ENCODE measurements at places on chromosomes 7 and 10.
A peak's percentile ranks its signal among the peaks of the same experiment; 100 is the strongest.

DNA sequence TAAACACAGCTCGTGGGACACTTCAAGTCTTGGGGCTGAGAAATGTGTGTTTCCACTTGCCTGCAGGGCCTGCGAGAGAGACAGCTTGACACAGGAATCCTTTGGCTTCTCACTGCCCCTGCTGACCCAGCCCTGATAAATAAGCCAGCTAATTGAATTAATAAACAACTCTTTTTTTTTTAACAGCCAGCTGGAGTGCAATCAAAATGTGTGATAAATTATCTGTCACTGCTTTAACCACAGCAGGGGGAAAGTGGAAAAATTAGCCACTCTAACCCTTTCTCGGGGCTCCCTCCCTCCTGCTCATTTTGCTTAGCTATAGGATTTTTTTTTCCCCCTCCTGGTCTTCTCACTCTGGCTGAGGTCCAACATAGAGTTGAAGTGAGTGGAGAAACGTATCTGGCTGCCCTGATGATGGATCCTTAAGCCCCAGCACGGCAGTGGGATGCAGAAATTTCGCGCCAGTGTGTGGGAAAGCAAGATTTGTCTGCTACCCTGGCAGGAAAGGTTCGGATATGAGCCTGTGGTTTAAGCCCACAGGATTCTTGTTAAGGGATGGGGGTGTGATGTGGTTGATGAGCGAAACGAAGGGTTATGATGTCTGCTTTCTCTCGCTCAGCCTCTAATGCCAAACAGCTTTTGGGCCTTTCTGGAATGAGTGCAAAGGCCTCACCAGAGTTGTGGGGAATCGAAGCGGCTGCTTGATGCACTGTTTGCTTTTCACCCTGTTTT lies 173.8 kb downstream of the TRIL start:
- DNase-seq = no peak

GRCh38 chr10:34768261-34768971 lies 46.7 kb downstream of the PARD3 start:
- no peak for DNase-seq

GRCh38 chr10:124971276-124971675 lies 29.4 kb downstream of the ZRANB1 start:
- DNase-seq = no peak

DNA sequence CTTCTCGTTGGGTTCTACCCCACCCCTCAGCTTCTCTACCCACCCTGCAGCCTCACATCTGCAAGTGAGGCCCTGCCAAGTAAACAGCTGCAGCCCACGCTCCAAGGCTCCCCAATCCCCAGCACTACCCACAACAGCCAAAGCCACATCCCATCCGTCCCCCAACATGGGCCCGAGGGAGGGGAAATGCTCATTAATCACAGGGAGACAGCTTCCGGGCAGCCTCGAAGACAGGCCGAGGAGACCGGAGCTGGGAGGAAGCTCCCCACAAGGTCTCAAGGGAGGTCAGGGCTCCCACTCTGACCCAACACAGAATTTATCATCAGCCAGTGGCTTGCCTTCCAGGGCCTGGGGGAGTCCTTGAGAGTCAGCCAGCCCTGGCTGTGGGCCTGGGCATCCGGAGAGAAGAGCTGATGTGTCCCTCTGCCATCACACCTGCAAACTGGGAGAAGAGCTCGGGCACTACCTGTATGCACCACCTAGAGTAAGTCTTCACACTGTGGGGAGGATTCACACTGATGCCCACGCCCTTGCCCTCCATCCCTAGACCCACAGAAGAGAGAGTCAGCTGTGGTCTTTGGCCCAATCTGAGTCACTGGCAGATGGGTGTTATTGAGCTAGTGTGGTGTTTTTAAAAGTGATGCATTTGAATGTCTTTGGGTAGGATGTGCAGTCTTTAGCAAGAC lies 115.5 kb upstream of the ZMIZ1 start:
- no peak for DNase-seq

DNA sequence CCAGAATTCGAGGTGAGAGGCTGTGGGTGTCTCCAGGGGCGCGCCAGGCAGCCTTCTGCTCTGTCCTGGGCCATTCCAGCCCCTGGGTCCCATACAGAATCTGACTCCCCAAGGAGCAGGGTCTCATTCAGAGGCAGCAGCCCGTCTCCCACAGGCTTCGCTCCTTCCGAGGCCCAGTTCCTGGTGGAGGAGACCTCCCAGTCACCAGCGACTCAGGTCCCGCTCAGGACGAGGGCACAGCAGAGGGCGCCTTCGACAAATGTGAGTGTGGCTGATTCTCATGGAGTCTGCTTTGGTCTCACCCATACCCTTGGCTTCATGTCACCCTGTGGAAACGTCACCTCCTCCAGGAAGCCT lies 81.8 kb upstream of the GPR26 start:
- DNase-seq = no peak

DNA sequence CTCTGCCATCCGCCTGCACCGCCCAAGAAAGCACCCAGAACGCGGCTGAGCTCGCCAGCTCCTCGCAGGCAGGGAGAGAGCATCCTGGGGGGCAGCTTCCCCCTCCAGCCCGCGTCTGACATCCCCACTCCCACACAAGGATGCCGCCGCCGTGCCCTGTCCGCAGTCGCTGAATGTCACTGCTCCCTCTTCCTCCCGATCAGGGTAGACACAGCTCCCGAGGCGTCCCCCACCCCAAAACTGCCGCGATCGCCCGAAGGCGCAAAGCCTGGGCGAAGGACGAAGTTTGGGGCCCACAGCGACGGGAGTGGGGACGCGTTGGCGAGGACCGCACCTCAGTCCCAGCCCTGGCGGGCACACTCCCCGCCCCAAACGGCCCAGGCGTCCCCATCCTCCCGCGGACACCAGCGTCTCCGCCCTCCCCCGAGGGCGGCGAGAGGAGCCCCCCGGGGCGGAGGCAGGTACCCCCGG lies 1.5 kb upstream of the KAT6B start:
- peak; percentile 57 for DNase-seq

- no peak for DNase-seq
Measured at GRCh38 chr10:5036511-5036910, 32.9 kb upstream of the AKR1C2 start.

DNA sequence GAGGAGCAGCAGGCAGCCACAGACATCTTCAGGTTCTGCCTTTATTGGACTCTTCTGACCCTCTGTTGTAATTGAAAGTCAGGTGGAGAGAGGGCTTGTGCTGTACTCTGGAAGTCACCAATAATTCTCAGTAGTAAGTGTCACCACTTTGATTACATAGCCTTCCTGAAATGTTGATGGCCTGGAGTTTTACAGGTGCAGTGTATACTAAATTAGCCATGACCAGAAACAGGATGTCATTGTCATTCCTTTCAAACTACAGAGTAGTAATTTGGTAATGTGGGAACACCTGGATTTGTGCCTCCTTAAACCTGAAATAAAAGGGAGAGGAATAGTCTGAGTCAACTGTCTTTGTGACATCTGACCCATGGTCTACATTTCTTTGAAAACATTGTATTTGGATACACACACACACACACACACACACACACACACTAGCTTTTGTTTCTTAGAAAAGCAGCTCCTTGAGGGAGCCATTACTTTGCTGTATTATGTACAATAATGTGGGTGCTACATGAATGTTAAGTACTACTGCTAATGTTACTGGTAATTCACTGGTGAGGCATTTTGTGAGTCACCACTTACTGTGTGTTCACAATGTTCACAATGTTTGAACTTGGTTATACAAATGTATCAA lies 19.6 kb downstream of the ARL4A start:
- no peak for DNase-seq

DNA sequence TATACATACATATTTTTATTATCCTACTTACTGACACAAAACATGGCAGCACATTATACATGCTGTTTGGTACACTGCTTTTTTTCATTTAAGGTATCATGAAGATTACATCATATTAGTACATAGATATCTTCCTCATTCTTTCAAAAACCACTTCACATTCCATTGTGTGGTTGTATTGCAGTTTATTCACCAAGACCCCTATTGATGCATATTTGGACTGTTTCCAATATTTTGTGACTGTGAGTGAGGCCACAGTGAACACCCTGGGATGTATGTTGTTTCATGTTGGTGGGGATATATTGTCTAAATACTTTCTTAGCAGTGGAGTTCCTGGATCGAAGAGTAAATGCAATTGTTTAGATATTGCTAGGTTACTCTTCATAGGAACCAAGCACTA lies 39.0 kb downstream of the TFAM start:
- DNase-seq = no peak

- no peak for DNase-seq
Measured at GRCh38 chr7:7369134-7369533, 166.5 kb downstream of the COL28A1 start.

GRCh38 chr7:21782996-21783395 lies 162.7 kb downstream of the CDCA7L start:
- no peak for DNase-seq

GRCh38 chr7:19353180-19353579 lies 208.0 kb upstream of the FERD3L start:
- DNase-seq = no peak

Data from stimulated activated CD8-positive, alpha-beta memory T cell treated with anti-CD3 and anti-CD28 coated beads, Interleukin-7, amount 100 ng/mL, for 4 hours (primary cell).